Parietal lobe (tissue), 2 donors: ENCODE measurements at places on chromosomes 3 and 15. TPM values are rescaled to one million over a fixed set of nuclear protein-coding genes. Genes with fewer than 3 reads are reported as not detected.

The CELSR3 gene
- 67.9 TPM for total RNA-seq

The UACA gene
- total RNA-seq: 113 TPM

The GADL1 gene
- total RNA-seq: 2.8 TPM

The RLBP1 gene
- total RNA-seq: 2.2 TPM

The SLC12A8 gene
- total RNA-seq: 6.9 TPM
